ENCODE measurements at places on chromosomes 6 and 20.

- DNase-seq: no peak
Observed at GRCh38 chr6:123896869-123897268, 93.2 kb downstream of the NKAIN2 start.

DNA sequence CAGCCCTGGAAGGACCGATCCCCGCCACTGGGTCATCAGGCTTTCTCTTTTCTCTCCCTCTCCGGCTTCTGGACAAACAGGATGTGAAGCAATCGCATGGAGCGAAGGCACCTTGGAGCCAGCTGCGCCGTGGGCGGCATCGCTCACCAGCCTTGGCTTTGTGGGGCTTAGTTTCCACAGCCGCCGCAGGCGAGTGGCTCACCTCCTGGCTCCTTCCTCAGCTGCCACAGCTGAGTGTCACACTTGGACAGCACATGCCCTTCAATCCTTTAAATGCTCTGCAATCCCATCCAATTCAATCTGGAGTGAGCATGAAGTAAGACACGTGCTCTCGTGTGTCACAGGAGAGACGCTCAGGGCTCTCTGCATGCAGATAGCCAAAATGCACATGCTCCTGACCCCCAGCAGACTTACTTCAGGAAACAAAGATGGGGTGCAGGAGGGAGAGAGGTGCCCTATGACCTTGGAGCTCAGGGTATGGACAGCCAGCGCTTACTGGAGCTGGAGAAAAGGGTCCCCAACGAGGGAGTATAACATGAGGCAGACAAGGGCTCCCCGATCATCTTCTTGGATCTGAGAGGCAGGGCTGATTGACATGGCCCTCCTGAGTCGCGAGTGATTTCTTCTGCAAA lies 70.9 kb downstream of the BMP7 start:
- DNase-seq: no peak

GRCh38 chr6:71533939-71534379 lies 245.3 kb downstream of the OGFRL1 start:
- DNase-seq: no peak

- no peak for DNase-seq
Observed at GRCh38 chr6:37851997-37852524, 32.5 kb downstream of the ZFAND3 start.

DNA sequence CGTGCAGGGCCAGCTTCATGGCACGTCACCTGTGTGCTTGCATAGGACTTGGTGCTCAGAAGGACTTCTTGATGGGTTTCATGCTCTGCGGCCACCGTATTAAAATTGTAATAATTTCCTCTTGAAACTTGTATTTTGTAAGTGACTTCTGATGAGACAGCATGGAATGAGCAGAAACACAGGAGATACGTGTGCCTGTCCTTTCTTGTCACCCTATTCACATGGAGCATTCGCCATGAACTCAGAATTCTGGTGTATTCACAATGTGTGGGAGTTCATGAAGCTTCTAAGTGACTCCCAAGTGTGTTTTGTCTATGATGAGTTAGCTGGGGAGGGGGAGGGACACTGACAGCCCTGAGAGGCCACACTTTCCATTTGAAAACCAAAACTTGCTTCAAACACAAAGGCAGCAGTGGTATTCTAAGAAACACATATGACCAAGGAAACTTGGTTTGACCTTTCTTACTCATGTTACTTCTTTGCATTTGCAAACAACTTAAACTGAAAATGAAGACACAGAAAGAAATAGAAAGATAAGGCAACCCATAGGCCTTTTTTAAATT lies 92.1 kb upstream of the NEDD9 start:
- DNase-seq: no peak

DNA sequence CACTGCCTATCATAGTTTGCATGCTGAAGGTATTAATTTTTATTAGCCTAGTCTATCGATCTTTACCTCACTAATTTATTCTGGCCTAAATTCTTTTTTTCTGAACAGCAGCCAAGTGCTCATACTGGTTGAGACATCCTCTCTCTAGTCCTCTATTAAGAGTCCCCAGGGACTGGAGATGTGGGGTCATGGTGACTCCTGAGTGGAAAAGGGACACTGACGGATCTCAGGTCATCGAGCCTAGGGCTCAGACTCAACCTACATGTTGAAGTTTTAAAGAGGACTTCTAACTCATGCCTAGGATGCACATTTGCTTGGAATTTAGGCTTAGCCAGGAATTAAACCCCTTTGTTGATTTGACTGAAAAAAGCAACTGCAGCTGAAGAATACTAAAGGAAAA lies 378.1 kb downstream of the BTBD9 start:
- DNase-seq: no peak

DNA sequence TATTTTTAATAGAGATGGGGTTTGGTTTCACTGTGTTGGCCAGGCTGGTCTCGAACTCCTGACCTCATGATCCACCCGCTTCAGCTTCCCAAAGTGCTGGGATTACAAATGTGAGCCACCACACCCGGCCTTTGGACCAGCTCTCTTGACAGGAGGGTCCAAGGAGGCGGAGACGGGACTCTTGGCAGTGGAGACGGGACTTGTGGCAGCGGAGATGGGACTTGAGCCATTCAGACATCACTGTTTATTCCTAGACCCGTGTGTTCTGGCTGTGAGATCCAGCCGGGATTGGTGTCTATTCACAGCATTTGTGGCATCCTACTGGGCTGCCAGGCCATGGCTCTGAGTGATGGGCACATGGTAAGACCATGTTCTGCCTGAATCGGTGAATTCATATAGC lies 25.6 kb downstream of the PRPF6 start:
- DNase-seq: no peak

DNA sequence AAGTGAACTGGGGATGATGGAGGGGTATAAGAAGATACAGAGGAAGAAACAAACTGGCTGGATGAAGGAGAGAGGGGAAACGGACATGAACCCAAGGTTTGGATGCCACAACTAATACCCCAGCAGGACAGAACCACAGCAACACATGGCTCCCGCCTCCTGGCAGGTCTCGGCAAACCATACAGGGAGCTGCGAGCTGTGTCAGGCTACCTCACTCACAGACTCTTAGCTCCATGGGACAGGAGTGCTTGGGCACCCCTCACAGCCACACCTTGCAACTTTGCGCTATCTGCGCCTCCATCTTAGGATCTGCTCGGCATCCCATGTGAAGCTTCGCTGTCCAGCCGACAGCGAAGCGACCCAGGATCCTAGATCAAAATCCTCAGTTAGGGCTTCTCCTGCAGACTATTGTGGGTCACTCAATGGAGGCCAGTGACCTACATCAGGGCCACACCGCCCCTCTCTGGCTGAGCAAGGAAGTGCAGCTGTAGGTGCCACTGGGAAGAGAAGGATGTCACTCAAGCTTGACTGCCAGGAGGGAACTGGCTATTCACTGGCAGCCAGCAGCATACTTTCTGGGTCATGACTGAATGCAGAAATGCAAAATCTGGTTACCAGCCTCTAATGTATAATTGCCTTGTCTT lies 174.4 kb upstream of the RIN2 start:
- peak; percentile 91 for DNase-seq

DNA sequence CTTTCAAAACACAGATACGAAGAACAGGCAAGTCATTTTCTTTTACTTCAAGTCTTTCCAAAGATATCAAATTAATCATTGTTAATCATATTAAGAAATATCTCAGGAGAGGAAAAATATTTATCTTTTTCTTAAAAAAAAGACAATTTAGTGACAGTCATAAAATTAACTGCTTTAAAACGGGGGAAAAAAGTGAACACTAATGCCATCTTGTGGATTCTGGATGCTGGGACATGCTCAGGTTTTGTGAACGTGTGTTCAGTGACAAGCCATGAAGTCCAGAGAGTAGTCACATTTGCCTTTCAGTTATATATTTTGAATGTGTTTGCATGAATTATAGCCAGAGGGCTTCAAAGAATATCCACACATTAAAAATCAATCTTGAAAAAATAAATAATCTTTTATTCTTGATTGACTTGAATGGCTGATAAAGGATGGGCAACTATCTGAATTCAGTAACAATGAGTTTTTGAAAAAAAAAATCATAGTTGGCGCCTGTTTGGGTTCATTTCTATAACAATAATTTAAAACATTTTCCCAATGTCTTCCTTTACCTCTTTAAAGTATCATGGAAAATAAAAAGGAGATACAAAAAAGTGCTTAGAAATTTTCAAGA lies 74.7 kb upstream of the NOX3 start:
- no peak for DNase-seq

GRCh38 chr20:53907968-53908751 lies 162.2 kb downstream of the BCAS1 start:
- DNase-seq: no peak

DNA sequence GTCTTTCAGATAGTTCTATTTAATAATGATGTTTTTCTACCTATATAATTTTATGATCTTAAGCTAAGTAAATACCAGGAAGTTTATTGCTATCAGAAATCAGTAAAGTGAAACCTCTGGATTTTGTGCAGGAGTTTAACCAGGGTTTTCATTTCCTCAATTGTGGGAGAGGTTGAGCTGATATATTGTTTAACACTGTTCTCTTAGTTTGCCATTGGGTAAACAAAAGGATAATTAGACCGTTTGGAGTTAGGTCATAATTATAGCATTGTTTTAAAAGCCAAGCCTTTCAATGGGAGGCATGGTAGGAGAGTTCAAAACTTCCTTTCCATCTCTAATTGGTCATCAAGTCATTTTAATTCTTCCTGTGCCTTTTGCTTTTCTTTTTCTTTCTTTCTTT lies 58.7 kb downstream of the STXBP5 start:
- no peak for DNase-seq

GRCh38 chr6:124234801-124235200 lies 431.1 kb downstream of the NKAIN2 start:
- DNase-seq: no peak

DNA sequence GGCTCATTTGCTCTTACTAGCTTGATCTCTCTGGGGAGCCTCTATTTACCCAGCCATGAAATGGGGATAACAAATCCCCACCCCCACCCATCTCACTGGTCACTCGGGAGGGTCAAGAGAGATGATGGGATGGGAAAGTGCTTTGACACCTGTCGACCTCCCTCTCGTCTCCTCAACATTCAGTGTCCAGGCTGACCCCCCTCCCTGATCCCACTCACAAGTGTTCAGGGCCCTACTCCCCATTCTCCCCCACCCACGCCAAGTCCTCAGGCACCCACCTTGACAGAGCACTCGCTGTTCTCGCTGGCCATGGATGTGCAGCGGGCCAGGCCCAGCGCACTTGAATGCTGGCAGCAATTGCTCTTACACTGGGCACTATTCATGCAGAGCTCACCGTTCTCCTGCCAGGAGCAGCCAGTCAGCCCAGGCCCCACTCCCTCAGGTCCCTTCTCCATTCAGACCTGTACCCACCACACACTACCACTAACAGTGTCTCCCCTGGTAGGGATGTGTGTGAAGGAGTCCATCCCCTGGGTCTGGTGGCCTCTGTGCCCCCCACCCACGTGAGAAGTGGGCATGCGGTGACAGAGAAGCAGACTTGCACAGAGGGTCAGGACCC lies 1.6 kb downstream of the CLPS start:
- no peak for DNase-seq

DNA sequence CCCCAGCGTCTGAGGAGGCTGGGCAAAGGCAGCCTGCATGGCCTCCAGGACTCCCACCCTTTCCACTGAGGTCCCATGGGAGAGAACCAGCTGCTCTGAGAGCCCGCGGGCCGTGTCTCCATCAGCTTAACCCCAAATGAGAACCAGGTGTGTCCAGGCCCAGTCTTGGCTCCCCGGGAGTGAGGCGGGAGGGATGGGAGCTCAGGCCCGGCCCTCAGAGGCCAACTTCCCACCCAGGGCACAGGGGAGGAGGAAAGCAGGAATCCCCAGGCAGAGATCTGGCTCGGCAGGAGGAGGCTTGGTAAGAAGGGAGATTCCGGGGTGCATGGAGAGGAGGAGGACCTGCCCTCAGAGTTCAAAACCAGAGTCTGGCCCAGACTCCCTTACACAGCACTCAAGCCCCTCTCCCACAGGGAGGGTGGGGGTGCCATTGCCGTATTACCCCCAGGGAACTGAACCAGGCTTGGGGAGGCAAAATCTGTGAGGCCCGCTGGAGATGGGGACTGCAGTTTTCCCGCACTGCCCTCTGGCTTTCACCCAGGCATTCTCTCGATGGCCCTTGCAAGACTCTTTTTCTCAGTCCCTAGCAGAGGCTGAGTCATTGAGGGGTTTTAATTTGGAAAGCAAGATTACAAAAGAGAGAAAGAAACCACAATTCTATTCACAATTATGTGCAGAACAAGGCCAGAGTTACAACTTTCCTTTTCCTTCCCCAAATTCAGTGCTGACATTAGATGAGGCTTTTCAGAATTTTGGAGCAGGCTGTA lies 17.1 kb downstream of the FOXF2 start:
- DNase-seq: no peak

DNA sequence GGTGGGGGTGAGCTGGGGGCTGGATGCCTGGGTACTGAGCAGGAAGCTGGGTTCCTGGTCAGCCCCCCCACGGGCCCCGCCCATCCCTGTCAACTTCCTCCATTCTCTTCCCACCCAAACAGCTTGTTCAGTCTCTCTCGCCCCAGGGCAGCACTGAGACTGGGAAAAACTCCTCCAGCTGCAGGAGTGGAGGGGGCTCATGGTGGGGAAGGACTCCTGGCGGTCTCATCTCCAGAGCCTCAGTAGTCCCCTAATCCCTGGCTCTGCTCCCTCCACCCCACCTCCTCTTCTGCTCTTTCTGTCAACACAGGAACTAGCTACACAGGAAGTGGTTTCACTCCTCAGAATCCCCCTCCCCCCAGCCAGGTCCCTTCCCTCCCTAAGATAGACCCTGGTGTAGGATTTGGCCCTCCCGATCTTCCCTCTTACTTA lies at the start of gene GPSM3:
GPSM3 (minus strand) TSS at position 36 of the 432 bp plus-strand sequence. CDS start 130 bp downstream, outside the sequence.
- DNase-seq: peak; percentile 67

DNA sequence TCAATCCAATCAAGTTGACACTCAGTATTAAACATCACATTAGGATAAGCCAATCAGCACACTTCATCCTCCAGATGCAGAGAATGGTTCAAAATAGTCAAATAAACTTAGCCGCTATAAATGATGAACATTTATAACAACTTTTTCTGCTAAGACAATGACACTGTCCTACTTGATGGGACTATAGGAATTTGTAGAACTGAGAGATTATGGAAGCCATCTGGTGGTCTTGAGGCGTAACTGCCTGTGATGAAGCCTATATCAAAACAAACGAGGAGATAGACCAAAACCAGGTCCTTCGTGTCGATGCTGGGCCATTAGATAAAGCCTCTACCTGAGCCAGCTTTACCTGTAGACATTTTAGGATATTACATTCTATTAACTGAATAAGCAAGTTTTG lies 631.1 kb downstream of the COL12A1 start:
- no peak for DNase-seq

- peak; percentile 39 for DNase-seq
Observed at GRCh38 chr20:10179574-10180298, 38.9 kb upstream of the SNAP25 start.

- peak; percentile 90 for DNase-seq
Observed at GRCh38 chr20:63537525-63538203, 488 bp upstream of the PTK6 start.

- no peak for DNase-seq
Observed at GRCh38 chr20:53287357-53288042, 306.1 kb downstream of the ZNF217 start.

DNA sequence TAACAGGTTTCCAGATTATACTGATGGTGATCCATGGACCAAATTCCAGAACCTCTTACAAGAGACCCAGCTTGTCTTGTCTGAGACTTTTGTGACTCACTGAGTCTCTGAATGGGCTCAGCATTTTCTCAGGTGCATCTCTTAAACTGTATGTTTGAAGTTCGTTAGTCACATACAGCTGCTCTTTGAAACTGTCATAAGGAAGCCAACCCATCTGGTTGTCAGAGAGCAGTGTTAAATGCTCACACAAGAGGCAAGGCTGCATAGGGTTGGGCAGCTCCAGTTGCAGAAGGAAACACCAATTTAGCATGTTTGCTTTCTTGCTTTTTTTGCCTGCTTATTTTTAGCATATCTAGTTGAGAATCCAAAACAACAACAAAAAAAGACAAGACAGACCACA lies 47.1 kb downstream of the TRIM27 start:
- no peak for DNase-seq

GRCh38 chr20:61960836-61961235 lies 104.8 kb downstream of the TAF4 start:
- DNase-seq: no peak

Measured in H9 (cell line).